ENCODE measurements at places on chromosomes 12 and 14.

GRCh38 chr12:106647793-106648514 is 65.2 kb downstream of the RFX4 start:
- no peak for DNase-seq

DNA sequence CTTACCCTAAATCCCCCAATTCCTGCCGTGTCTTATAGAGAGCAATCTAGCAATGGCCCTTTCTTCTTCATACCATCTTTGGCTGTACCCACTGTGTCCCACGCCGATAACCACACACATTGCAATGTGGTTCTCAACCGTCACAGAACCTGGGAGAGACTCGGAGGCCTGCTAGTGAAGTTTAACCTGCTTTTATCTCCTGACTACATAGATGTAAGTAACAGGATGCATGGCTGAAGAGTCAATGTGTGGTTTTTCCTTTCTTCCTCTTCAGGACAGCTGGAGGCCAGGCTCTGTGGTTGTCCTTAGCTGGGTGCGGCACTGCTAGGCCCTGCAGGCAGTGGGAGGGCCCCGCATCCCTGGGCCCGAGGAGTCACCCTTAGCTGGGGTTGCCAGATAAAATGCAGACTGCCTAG is 51.3 kb downstream of the ZNF664 start:
- no peak for DNase-seq

- DNase-seq, result no peak
Observed at GRCh38 chr12:55816881-55817344, 611 bp downstream of the SARNP start.

- DNase-seq, result no peak
Observed at GRCh38 chr12:90268574-90268973, 559.9 kb upstream of the ATP2B1 start.

GRCh38 chr12:131565267-131566015 is 145.4 kb upstream of the SFSWAP start:
- DNase-seq, result no peak

Measured in stimulated activated CD4-positive, alpha-beta T cell treated with anti-CD3 and anti-CD28 coated beads, Interleukin-1b, Interleukin-23, amount 100 ng/mL, for 24 hours (primary cell).